ENCODE measurements at places on chromosomes 11 and 22. TPM values are rescaled to one million over a fixed set of nuclear protein-coding genes. Genes with fewer than 3 reads are reported as not detected.
A peak's percentile ranks its signal among the peaks of the same experiment; 100 is the strongest.

Gene LIPT2
- 2.5 TPM for total RNA-seq

Gene TRPM5
- not detected for total RNA-seq

DNA sequence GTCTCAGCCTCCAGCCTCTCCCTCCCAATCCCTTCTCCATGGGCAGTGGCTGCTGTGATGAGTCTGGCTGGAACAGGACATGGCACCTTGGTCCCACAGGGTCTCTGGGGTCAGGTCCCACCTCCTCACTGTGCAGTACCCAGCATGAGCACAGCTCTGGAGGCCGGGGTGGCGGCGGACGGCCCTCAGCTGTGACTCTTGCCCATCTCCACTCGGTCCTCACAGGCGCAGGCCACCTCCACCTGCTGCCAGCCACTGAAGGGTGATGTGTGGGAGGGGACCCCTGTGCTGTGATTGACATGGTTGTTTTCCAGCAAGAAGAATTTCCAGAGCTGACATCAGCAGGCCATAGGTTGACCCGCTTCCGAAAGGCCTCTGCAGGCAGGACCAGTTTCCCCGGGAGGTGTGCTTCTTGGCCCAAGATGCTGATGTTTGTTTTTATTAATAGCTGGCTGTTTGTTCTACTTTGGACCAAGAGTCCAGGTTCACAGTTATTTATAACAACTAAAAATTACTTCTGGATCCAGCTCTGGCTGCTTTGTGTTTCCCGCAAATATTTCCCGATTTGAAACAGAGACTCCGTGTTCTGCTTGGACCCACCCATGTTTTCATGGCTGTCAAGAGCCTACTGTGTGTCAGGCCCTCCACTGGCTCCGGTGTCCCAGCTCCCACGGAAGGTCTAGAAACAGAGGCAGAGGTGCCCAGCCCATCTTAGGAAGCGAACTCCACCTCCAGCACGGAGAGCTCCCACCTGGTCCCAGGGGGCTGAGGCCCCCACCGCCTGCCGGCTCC lies 45.7 kb downstream of the SCUBE1 start:
- peaks cover 28% of the 10 kb centered on the region for H3K4me1 ChIP-seq
- DNase-seq: no peak
- no peak overlapping the region for H3K4me3 ChIP-seq
- H3K36me3 ChIP-seq: peaks cover 9% of the 10 kb centered on the region
- peaks cover 15% of the 10 kb centered on the region for H3K27me3 ChIP-seq
- no peak overlapping the region for H3K27ac ChIP-seq

GRCh38 chr11:70314730-70315129 lies 44.2 kb downstream of the PPFIA1 start:
- H3K27ac ChIP-seq: no peak overlapping the region
- no peak for DNase-seq
- no peaks in the 10 kb centered on the region for H3K4me1 ChIP-seq
- H3K4me3 ChIP-seq: no peak overlapping the region

GRCh38 chr11:108432783-108433182 lies 34.5 kb downstream of the C11orf65 start:
- H3K4me3 ChIP-seq: no peak overlapping the region
- no peaks in the 10 kb centered on the region for H3K27me3 ChIP-seq
- DNase-seq: no peak

Gene PRSS23
- total RNA-seq: 20.2 TPM

DNA sequence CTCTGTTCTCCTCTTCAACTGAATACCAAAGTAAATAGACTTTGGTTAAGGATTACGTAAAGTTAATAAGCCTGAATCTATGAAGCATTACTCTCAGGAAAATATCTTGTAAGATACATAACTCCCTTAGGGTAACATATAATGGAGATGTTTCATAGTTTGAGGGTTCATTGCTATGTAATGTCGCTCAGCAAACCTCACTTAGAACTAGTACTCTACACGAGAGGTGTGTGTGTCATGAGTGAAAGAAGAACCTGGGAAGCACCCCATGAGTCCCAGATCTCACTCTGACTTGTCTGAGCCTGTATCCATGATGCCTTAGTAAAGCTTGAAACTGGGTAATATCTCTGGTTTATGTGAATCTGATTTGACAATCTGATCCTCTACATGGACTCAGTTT lies 429.5 kb upstream of the ANO3 start:
- H3K4me1 ChIP-seq: no peaks in the 10 kb centered on the region
- no peak overlapping the region for H3K27ac ChIP-seq
- DNase-seq: no peak
- H3K4me3 ChIP-seq: no peak overlapping the region
- no peaks in the 10 kb centered on the region for H3K36me3 ChIP-seq

DNA sequence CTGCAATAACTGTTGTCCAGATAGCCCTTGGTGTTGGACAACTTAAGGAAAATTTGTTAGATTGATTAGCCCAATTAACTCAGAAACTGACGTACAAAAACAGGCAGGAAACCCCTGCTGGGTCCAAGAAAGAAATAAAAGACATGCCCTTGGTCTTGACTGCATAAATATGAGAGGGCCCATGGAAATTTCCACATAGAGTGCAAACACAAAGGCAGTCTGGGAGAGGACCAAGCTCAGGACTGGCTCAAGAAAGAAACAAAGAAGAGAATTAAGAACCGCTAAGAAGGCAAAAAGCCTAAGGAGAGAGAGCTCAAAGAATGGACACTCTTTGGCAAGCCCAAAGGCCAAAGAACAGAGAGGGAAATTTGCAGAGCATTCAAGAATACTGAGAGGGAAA lies 1243.9 kb downstream of the LRRC4C start:
- no peaks in the 10 kb centered on the region for H3K36me3 ChIP-seq
- no peaks in the 10 kb centered on the region for H3K27me3 ChIP-seq

Gene PRMT3
- 11.2 TPM for total RNA-seq

- H3K27ac ChIP-seq: no peak overlapping the region
- H3K4me3 ChIP-seq: no peak overlapping the region
- H3K27me3 ChIP-seq: no peaks in the 10 kb centered on the region
- DNase-seq: no peak
- H3K4me1 ChIP-seq: no peaks in the 10 kb centered on the region
Observed at GRCh38 chr11:9875862-9876261, 212.0 kb downstream of the SWAP70 start.

DNA sequence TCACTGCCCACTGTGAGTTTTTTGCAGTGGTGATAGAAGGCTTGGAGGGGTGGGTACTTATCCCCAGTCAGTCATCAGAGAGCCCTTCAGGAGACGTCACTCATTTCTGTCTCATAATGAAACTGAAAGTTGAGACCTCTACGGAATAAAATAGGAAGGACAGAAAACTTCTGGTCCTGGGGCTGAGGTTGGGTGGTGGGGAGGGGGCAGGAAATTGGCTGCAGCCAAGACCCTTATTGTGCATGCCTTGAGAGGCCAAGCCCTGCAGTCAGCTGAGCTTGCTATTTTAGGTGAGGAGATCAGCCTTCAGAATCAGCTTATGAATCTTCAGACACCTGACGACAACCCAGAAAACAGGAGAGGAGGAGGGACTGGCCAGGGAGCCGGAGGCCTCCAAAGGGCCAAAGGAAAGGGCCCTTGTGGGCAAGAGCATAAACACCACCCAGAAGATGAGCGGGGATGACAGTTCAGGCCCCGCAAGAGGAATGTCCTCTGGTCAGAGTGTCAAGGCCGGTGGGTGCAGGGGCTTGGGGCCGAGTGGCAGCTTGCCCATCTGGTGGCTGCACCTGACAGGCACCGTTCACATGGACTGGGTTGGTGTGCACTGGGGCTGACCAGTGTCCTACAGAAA lies 17.9 kb upstream of the ADA2 start:
- no peak overlapping the region for H3K27ac ChIP-seq
- H3K4me1 ChIP-seq: peaks cover 10% of the 10 kb centered on the region
- no peak overlapping the region for H3K4me3 ChIP-seq
- no peak for DNase-seq
- H3K27me3 ChIP-seq: peaks cover 12% of the 10 kb centered on the region

GRCh38 chr11:23509023-23509422 lies 648.7 kb upstream of the CCDC179 start:
- no peak overlapping the region for H3K4me3 ChIP-seq
- H3K27ac ChIP-seq: no peak overlapping the region
- H3K36me3 ChIP-seq: no peaks in the 10 kb centered on the region
- H3K4me1 ChIP-seq: no peaks in the 10 kb centered on the region
- DNase-seq: no peak

Gene SLC22A9
- not detected for total RNA-seq

DNA sequence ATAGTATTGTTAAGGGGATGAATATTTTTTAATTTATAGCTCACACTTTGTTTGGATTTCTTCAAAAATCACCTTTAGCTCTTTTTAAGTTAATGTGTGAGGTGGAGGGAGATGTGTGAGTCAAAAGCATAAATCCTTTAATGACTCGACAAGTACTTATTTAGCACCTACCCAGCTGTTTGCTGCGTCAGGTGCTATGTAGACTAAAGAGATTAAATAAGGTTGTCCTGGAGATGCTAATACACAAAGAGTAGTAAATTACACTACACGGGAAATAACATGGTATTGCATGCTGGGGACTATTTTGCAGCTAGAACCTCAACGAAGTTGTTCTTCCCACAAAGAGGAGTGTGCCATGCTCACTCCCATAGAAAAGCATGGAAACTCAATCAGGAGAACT lies 583.3 kb upstream of the TENM4 start:
- H3K36me3 ChIP-seq: peaks cover 8% of the 10 kb centered on the region
- H3K27me3 ChIP-seq: no peaks in the 10 kb centered on the region
- peaks cover 13% of the 10 kb centered on the region for H3K4me1 ChIP-seq
- no peak overlapping the region for H3K4me3 ChIP-seq
- no peak for DNase-seq
- H3K27ac ChIP-seq: no peak overlapping the region

- no peaks in the 10 kb centered on the region for H3K36me3 ChIP-seq
- peaks cover 7% of the 10 kb centered on the region for H3K27me3 ChIP-seq
- no peak overlapping the region for H3K4me3 ChIP-seq
Observed at GRCh38 chr22:35064664-35065063, 1.3 kb upstream of the ISX start.

Gene PSMA1
- 137 TPM for total RNA-seq

DNA sequence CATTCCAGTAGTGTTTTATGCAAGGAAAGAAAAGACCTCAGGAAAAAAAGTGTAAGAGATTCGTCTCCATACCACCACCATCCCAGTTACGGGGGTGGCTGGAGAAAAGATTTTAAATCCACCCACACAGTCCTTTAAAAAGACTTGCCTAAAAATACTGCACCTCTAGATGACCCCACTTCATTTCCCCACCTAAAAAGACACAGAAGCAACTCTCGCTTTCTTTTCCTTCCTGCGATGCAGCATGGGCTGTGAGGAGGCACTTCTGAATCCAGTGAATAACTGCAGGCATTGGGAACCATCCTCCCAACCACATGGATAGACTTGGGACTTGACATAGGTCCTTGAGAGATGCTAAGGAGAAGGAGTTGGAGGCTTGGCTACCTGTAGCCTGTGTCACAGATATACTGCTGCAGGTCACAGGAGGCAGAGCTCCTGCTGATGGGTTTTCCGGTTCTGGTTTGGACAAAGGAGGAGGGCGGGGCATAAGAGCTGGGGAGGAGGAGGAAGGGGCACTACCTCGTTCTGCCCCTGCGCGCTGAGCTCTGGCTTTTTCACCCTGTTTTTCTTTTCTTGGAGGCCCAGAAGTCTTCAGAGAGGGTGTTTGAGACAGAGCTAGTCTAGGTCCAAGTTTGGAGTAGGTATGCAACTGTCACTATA lies 285.9 kb downstream of the NTM start:
- no peak for DNase-seq
- H3K4me1 ChIP-seq: peaks cover 11% of the 10 kb centered on the region
- H3K27me3 ChIP-seq: no peaks in the 10 kb centered on the region
- H3K36me3 ChIP-seq: no peaks in the 10 kb centered on the region
- H3K4me3 ChIP-seq: no peak overlapping the region
- H3K27ac ChIP-seq: no peak overlapping the region

Gene RAG1
- 0.39 TPM for total RNA-seq

Gene CLDN5
- total RNA-seq: 7.4 TPM

DNA sequence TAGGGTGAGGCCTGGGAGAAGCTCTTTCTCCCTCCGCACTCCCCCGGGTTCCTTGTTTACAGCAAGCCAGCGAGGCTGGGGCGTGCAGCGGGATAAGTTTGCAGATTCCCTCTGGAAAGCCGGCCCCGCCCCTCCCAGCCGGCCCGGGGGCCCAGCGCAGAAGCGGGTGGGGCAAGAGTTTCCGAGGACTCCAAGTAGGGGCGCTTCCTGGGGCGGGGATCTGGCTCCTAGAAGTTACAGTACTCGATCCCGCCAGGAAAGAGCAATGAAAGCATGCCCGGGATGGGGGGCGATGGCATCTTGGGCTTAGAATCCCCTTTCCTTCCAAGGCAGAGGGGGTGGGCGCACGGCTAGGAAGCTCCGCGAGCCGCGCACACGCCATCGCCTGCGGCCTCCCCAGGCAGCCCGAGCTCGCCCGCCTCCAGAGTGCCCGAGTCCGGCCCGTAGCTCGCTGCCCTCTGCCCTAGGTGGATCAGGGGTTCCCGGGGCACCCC lies 385 bp downstream of the TST start:
- H3K4me1 ChIP-seq: peaks cover 9% of the 10 kb centered on the region
- peak overlapping the region; percentile 73 for H3K27ac ChIP-seq
- peaks cover 2% of the 10 kb centered on the region for H3K27me3 ChIP-seq

- H3K27me3 ChIP-seq: peaks cover 13% of the 10 kb centered on the region
- DNase-seq: no peak
- H3K4me3 ChIP-seq: no peak overlapping the region
- peaks cover 24% of the 10 kb centered on the region for H3K4me1 ChIP-seq
- H3K36me3 ChIP-seq: no peaks in the 10 kb centered on the region
Observed at GRCh38 chr11:66414120-66414934, 6.5 kb upstream of the NPAS4 start.

Gene ACRV1
- not detected for total RNA-seq

All from glutamatergic neuron (in vitro differentiated cells).